ENCODE measurements at places on chromosomes 3 and 15.

GRCh38 chr3:30658328-30659052 lies 52.1 kb downstream of the TGFBR2 start:
- DNase-seq, result no peak

GRCh38 chr3:55330355-55330754 lies 156.8 kb downstream of the WNT5A start:
- DNase-seq, result no peak

DNA sequence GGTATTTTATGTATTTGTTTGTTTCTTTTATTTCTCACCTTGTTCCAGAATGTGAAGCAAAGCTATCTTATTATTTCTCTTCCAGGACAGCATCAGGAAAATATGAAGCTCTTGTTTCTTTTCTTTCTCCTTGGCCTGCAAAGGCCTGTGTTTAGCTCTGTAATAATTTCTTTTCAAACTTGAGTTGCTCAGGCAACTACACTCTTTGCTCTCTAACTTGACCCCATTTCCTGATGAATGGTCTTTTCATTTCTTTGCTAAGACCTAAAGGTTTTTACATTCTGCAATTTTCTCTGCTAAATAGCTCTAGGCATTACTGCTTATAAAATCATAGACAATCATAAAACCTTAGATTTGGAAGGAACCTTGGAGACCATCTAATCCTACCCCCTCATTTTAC lies 26.2 kb upstream of the ZNF770 start:
- DNase-seq, result no peak

DNA sequence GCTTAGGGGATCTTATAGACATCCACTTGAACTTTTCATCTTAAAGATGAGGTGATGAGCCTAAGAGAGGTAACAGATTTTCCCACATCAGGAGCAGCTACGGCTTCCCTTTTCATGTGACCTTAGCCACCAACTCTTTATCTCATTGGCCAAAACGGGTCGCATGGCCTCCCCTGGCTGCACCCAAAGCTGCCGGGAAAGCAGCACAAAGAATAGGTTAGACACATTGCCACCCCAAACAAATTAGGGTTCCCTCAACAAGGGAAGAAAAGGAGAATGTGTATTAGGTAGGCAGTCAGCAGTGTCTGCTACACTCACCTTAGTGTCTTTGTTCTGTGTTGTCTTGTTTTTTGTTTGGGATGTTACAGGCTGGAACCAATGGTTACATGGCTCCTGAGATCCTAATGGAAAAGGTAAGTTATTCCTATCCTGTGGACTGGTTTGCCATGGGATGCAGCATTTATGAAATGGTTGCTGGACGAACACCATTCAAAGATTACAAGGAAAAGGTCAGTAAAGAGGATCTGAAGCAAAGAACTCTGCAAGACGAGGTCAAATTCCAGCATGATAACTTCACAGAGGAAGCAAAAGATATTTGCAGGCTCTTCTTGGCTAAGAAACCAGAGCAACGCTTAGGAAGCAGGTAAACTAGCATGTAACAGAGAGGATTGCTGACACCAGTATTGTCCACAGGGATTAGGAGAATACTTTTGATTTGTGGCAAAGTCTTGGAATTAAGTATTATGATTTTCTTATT lies 44.2 kb downstream of the GRK7 start:
- no peak for DNase-seq

Data from stimulated activated CD8-positive, alpha-beta memory T cell treated with anti-CD3 and anti-CD28 coated beads, Interleukin-7, amount 100 ng/mL, for 4 hours (primary cell).